T-helper 2 cell treated with Interferon-gamma antibody and Interleukin-4, amounts not matched to agents 100 ng/mL and 5 ng/mL, for 36 hours (primary cell): ENCODE measurements at places on chromosomes 11 and 22. TPM values are rescaled to one million over a fixed set of nuclear protein-coding genes. Genes with fewer than 3 reads are reported as not detected.

The FUT4 gene
- 8.5 and 8.7 TPM in 2 replicates for total RNA-seq

The MAPK1 gene
- total RNA-seq = 123 and 129 TPM in 2 replicates

The PKNOX2 gene
- not detected in 2 replicates for total RNA-seq

The NFAM1 gene
- total RNA-seq = 0.05 and 0.11 TPM in 2 replicates

The NAALAD2 gene
- total RNA-seq = not detected in 2 replicates

The MMP7 gene
- not detected in 2 replicates for total RNA-seq

The P2RX3 gene
- total RNA-seq = not detected in 2 replicates

The SYT7 gene
- total RNA-seq = not detected in 2 replicates

The SEPTIN5 gene
- 0.45 TPM in 1 of 2 replicates, not detected in the other for total RNA-seq

The NLRP10 gene
- not detected in 2 replicates for total RNA-seq

The TBC1D10A gene
- 46.2 and 46.6 TPM in 2 replicates for total RNA-seq

The SLC22A25 gene
- total RNA-seq = not detected in 2 replicates

The CD248 gene
- total RNA-seq = 0.09 and 0.18 TPM in 2 replicates

The ZC3H12C gene
- total RNA-seq = 1.7 and 1.9 TPM in 2 replicates

The PITPNB gene
- total RNA-seq = 103 and 108 TPM in 2 replicates

The RAG1 gene
- 0.09 and 0.18 TPM in 2 replicates for total RNA-seq

The GAS2 gene
- total RNA-seq = 1.7 and 2.0 TPM in 2 replicates

The RAB36 gene
- total RNA-seq = 0.20 TPM in 1 of 2 replicates, not detected in the other

The IRF7 gene
- total RNA-seq = 50.9 and 55.3 TPM in 2 replicates

The SCGB1D2 gene
- not detected in 2 replicates for total RNA-seq

The ART1 gene
- not detected in 2 replicates for total RNA-seq

The ANGPTL5 gene
- not detected in 2 replicates for total RNA-seq

The RIC3 gene
- total RNA-seq = 4.7 TPM in 2 replicates

The PRSS23 gene
- 0.48 and 0.75 TPM in 2 replicates for total RNA-seq

The ISX gene
- total RNA-seq = not detected in 2 replicates

The SCUBE2 gene
- total RNA-seq = 0.23 and 0.34 TPM in 2 replicates

The OVCH2 gene
- not detected in 2 replicates for total RNA-seq

The TPBGL gene
- 0.14 and 0.18 TPM in 2 replicates for total RNA-seq

The SOX6 gene
- total RNA-seq = 0.34 TPM in 1 of 2 replicates, not detected in the other

The NF2 gene
- total RNA-seq = 63.5 and 63.9 TPM in 2 replicates

The F2 gene
- 0.20 TPM in 1 of 2 replicates, not detected in the other for total RNA-seq

The MARK2 gene
- total RNA-seq = 57.1 and 59.8 TPM in 2 replicates
